Activated CD4-positive, alpha-beta T cell treated with anti-CD3 and anti-CD28 coated beads, Interleukin-2, amount 10 ng/mL, durations not matched to agents 24 days and 14 days (primary cell): ENCODE measurements at places on chromosomes 5 and 9.

DNA sequence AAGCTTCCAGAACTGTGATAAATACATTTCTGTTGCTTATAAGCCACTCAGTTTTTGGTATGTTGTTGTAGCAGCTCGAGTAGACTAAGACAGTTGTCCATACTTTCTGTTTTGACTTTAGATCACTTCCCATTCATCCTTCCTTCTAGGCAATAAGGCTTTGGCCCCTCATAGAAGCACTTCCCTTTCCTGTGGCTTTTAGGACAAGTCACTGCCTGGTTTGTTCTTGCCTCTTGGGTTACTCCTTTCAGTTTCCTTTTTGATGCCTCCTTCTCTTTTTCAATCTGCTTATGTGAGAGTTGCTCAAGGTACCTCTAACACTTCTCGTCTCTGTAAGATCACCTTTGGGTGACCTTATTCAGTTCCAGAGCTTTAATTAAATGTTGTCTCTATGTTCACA lies 72.4 kb upstream of the NTRK2 start:
- no peak for DNase-seq
- H3K36me3 ChIP-seq, result no peaks in the 10 kb centered on the region
- H3K4me3 ChIP-seq, result peak overlapping the region; percentile 17

GRCh38 chr5:96538808-96539250 lies 105.8 kb upstream of the PCSK1 start:
- peaks cover 7% of the 10 kb centered on the region for H3K27me3 ChIP-seq
- peaks cover 3% of the 10 kb centered on the region for H3K36me3 ChIP-seq
- H3K4me1 ChIP-seq, result peaks cover 27% of the 10 kb centered on the region
- peak overlapping the region; percentile 51 for H3K4me3 ChIP-seq

DNA sequence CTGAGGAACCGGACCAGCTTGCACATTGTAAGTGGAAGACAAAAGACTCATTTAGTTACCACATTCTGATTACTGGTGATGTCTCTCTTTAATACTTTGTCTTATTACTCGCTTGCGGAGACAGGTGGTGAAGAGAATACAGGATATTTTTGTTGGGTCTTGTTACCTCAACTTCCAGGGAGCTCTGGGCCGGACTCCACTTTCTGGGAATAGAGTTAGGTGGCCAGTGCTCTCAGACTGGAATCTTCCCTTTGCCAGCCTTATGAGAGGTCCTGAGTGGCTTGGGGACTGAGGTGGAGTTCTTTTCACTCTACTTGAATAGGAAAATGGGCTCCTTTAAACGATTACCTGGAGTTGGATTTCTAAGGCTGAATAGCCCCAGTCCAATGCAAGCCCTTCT lies 33.3 kb upstream of the SPRY4 start:
- H3K4me1 ChIP-seq, result peaks cover 42% of the 10 kb centered on the region
- peak overlapping the region; percentile 79 for H3K4me3 ChIP-seq
- H3K36me3 ChIP-seq, result peaks cover 5% of the 10 kb centered on the region
- peaks cover 3% of the 10 kb centered on the region for H3K27me3 ChIP-seq
- peak overlapping the region; percentile 94 for H3K27ac ChIP-seq

- peaks cover 70% of the 10 kb centered on the region for H3K4me1 ChIP-seq
- peak; percentile 80 for DNase-seq
- H3K27me3 ChIP-seq, result no peaks in the 10 kb centered on the region
Observed at GRCh38 chr5:157283434-157283833, 17.5 kb downstream of the CYFIP2 start.

- H3K27ac ChIP-seq, result no peak overlapping the region
- H3K4me1 ChIP-seq, result peaks cover 8% of the 10 kb centered on the region
- DNase-seq, result peak; percentile 34
Observed at GRCh38 chr9:84141741-84142370, 161.3 kb downstream of the RMI1 start.

- peaks cover 6% of the 10 kb centered on the region for H3K36me3 ChIP-seq
- no peak overlapping the region for H3K27ac ChIP-seq
- peak; percentile 86 for DNase-seq
- peaks cover 30% of the 10 kb centered on the region for H3K27me3 ChIP-seq
Observed at GRCh38 chr9:122095010-122095767, 2.1 kb upstream of the TTLL11 start.

GRCh38 chr5:177537389-177538361 lies 16.7 kb downstream of the FAM193B start:
- H3K4me3 ChIP-seq, result no peak overlapping the region
- H3K36me3 ChIP-seq, result peaks cover 34% of the 10 kb centered on the region
- H3K27ac ChIP-seq, result peak overlapping the region; percentile 39
- DNase-seq, result no peak
- peaks cover 5% of the 10 kb centered on the region for H3K4me1 ChIP-seq

DNA sequence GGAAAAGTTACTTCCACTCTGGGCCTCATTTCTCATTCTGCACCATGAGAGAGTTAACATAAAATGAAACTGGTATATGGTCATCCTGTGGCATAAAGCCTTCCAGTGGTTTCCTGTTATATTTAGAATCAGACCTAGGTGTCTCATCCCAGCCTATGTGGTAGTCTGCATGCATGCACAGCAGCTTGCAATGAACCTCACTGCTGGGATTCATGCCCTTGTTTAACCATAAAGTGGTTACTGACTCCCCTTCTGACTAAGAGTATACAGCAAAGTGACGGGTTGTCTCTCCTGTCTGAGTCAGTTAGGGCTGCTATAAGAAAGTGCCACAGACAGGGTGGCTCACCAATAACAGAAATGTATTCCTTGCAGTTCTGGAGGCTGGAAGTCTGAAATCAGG lies 14.7 kb upstream of the TDRD7 start:
- no peaks in the 10 kb centered on the region for H3K36me3 ChIP-seq
- no peak overlapping the region for H3K27ac ChIP-seq
- H3K27me3 ChIP-seq, result peaks cover 43% of the 10 kb centered on the region
- H3K4me1 ChIP-seq, result peaks cover 21% of the 10 kb centered on the region
- no peak overlapping the region for H3K4me3 ChIP-seq

DNA sequence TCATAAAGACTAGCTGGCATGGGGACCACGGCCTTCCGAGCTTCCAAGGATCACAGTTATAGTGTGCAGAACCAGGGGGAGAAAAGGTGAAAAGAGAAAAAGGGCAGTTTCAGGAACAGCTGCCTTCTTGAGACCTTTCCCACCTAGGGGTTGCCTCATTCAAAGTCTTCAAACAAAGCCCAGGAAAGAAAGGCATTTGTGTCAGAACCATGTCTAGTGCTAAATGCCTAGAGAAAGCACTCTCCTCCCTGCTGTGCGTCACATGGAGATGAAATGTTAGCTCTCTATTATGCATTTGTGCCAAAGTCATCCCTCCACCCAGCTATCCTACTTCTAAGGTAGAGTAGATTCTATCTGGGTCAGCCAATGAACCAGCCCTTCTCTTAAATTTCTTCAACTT lies 1037.3 kb upstream of the WWC1 start:
- no peak for DNase-seq
- no peaks in the 10 kb centered on the region for H3K27me3 ChIP-seq
- no peaks in the 10 kb centered on the region for H3K4me1 ChIP-seq
- no peaks in the 10 kb centered on the region for H3K36me3 ChIP-seq
- H3K27ac ChIP-seq, result no peak overlapping the region

DNA sequence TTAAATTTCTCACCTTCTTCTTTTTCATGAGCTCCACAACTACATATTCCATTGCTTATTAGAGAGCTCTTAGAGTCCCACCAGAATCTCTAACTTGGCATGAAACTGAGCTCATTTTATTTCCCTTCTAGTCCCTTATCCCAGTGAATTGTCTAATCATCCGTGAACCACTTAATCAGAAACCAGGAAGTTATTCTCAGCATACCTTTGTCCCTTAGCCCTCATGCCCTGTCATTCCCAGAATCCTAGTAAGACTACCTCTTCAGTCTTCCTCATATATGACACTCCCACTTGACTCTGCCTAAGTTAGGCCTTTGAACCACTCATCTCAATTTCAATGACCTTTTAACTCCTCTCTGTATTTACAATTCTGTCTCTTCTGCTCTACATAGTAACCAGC lies 93.0 kb upstream of the PAPPA start:
- H3K36me3 ChIP-seq, result no peaks in the 10 kb centered on the region
- DNase-seq, result no peak
- no peaks in the 10 kb centered on the region for H3K27me3 ChIP-seq
- no peaks in the 10 kb centered on the region for H3K4me1 ChIP-seq

DNA sequence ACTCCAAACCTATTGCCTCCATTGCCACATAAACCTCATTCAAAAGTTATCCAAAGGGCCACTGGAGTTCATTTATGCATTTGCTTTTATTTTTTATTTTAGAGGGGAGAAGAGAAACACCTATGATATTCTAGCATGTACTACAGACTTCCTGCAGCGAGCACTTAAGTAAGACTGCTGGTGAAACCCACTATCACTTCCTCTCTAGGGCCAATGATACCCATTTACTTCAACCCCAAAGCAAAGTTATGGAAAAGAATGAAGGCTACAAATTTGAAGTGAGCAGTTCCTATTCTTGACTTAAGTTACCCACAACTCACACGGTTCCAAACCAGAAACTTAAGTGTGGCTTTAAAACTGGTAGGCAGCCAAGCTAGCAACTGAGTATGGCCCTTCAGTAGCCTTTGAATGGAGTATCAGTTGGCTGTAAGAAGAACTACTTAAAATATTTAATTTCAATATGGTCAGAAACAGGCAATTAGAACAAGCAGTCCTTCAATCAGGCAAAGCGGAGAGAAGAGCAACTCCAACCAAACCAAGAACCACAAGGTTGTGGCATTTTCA lies 94.1 kb downstream of the GPR21 start:
- H3K27me3 ChIP-seq, result no peaks in the 10 kb centered on the region
- H3K4me1 ChIP-seq, result no peaks in the 10 kb centered on the region
- no peak for DNase-seq
- H3K36me3 ChIP-seq, result peaks cover 6% of the 10 kb centered on the region
- H3K27ac ChIP-seq, result no peak overlapping the region

GRCh38 chr9:370086-370485 lies 155.4 kb downstream of the DOCK8 start:
- DNase-seq, result no peak
- H3K4me3 ChIP-seq, result no peak overlapping the region
- H3K27me3 ChIP-seq, result no peaks in the 10 kb centered on the region
- H3K27ac ChIP-seq, result no peak overlapping the region
- H3K36me3 ChIP-seq, result peaks cover 80% of the 10 kb centered on the region

GRCh38 chr5:58202941-58203444 lies 256.9 kb downstream of the PLK2 start:
- H3K4me1 ChIP-seq, result no peaks in the 10 kb centered on the region
- H3K4me3 ChIP-seq, result no peak overlapping the region
- no peaks in the 10 kb centered on the region for H3K27me3 ChIP-seq

GRCh38 chr5:5303242-5303641 lies 119.2 kb upstream of the ICE1 start:
- H3K27ac ChIP-seq, result no peak overlapping the region
- no peak for DNase-seq
- H3K27me3 ChIP-seq, result no peaks in the 10 kb centered on the region
- no peak overlapping the region for H3K4me3 ChIP-seq
- no peaks in the 10 kb centered on the region for H3K4me1 ChIP-seq

- peaks cover 2% of the 10 kb centered on the region for H3K27me3 ChIP-seq
- no peak overlapping the region for H3K27ac ChIP-seq
- no peak overlapping the region for H3K4me3 ChIP-seq
- no peak for DNase-seq
Observed at GRCh38 chr9:105330755-105331154, 86.3 kb downstream of the SLC44A1 start.

DNA sequence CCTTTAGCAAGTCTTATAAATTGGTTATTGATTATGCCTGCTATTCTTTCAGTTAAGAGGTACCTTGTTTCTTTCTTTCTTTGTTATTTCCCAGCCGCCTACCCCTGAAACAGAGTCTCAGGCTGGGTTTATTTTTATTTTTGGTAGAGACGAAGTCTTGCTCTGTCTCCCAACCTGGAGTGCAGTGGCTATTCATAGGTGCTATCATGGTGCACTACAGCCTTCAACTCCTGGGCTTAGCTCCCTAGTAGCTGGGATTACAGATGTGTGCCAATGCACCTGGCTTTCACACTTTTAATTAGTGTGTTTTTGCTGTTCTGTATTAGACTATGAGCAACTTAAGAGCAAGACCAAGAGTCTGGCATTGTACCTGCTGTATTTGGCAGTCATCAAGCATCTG lies 14.2 kb downstream of the MAML1 start:
- no peak for DNase-seq
- peaks cover 16% of the 10 kb centered on the region for H3K36me3 ChIP-seq
- H3K4me3 ChIP-seq, result no peak overlapping the region
- H3K27me3 ChIP-seq, result no peaks in the 10 kb centered on the region
- no peak overlapping the region for H3K27ac ChIP-seq

DNA sequence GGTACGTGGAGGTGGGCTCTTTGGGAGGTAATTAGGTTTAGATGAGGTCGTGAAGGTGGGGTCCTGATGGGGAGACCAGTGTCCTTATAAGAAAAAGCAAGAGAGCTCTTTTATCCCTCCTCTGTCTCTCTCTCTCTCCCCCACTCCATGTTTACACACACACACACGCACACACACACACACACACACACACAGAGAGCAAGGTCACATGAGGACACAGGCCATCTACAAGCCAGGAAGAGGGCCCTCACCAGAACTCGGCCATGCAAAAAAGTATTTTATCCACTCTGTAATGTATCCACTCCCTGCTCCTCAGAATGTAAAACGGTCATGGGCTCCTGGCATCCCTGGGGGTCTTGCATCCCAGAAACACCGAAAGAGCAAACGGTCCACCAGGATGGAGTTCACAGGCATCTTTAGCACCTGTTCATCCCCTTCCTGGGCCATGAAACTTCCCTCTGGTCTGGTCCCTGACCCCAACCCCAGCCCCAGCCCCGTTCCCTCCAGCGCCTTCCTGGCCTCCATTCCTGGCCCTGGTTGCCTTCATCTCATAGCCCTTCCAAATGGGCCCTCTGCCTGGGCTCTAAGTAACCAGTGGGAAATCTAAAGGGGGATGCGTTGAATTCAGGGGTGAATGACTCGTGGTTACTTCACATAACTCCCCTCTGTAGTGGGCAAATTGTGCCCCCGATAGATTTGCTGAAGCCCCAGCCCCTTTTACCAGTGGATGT lies 88.8 kb downstream of the NSUN2 start:
- H3K27ac ChIP-seq, result no peak overlapping the region
- peaks cover 2% of the 10 kb centered on the region for H3K4me1 ChIP-seq
- no peak overlapping the region for H3K4me3 ChIP-seq
- H3K36me3 ChIP-seq, result no peaks in the 10 kb centered on the region
- H3K27me3 ChIP-seq, result peaks cover 5% of the 10 kb centered on the region
- DNase-seq, result no peak

DNA sequence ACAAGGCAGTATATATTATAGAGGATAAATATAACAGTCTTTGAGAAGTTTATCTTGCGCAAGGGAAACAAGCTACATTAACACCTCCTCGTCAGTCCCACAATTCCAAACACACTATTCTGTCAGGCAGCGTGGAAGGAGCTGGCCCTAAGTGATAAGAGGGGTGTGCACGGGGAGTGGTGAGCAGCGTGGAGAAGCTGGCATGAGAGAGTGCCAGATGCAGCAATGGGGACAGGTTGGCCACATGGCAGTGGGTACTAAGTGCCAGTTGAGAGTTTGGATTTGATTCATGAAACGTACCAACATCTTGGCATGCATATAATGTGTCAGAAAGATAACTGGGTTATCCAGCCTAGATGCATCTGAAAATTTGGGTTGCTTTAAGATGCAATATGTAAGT lies 460.2 kb downstream of the ICE1 start:
- no peaks in the 10 kb centered on the region for H3K4me1 ChIP-seq
- H3K4me3 ChIP-seq, result no peak overlapping the region
- H3K27ac ChIP-seq, result no peak overlapping the region
- H3K36me3 ChIP-seq, result no peaks in the 10 kb centered on the region
- no peaks in the 10 kb centered on the region for H3K27me3 ChIP-seq
